Placental pericyte (primary cell): ENCODE measurements at places on chromosomes 7 and 10. TPM values are rescaled to one million over a fixed set of nuclear protein-coding genes. Genes with fewer than 3 reads are reported as not detected.

Gene SEMA3D
- total RNA-seq: 1.3 and 1.6 TPM in 2 replicates

Gene TMEM229A
- not detected in 2 replicates for total RNA-seq

Gene CPA1
- 1.8 TPM in 1 of 2 replicates, not detected in the other for total RNA-seq

Gene EPHA1
- total RNA-seq: 0.43 TPM in 1 of 2 replicates, not detected in the other

Gene ZNF425
- 1.6 and 3.9 TPM in 2 replicates for total RNA-seq

Gene TMEM184A
- total RNA-seq: 0.44 and 0.86 TPM in 2 replicates

Gene ABCB4
- 0.86 TPM in 1 of 2 replicates, not detected in the other for total RNA-seq

Gene NUDT13
- 1.1 and 2.0 TPM in 2 replicates for total RNA-seq

Gene GLCCI1
- total RNA-seq: 3.6 and 10.3 TPM in 2 replicates

Gene JAZF1
- total RNA-seq: 9.9 and 13.1 TPM in 2 replicates

Gene WEE2
- not detected in 2 replicates for total RNA-seq

Gene DPP6
- under 0.01 TPM in 1 of 2 replicates, not detected in the other for total RNA-seq

Gene PRSS37
- total RNA-seq: not detected in 2 replicates

Gene PKD1L1
- total RNA-seq: under 0.01 and 0.29 TPM in 2 replicates

Gene ASZ1
- total RNA-seq: not detected in 2 replicates

Gene GDF10
- not detected in 2 replicates for total RNA-seq

Gene CALCR
- total RNA-seq: under 0.01 and 0.14 TPM in 2 replicates

Gene AKR1C3
- 0.86 and 4.4 TPM in 2 replicates for total RNA-seq

Gene KCP
- 0.14 and 0.44 TPM in 2 replicates for total RNA-seq

Gene TMEM176A
- not detected in 2 replicates for total RNA-seq

Gene CLCN1
- not detected in 2 replicates for total RNA-seq
